ENCODE measurements at places on chromosomes 11 and 22.

- DNase-seq: no peak
Measured at GRCh38 chr11:128500493-128500892, 86.9 kb downstream of the ETS1 start.

GRCh38 chr11:17607591-17608570 is 60.8 kb downstream of the OTOG start:
- DNase-seq: no peak

DNA sequence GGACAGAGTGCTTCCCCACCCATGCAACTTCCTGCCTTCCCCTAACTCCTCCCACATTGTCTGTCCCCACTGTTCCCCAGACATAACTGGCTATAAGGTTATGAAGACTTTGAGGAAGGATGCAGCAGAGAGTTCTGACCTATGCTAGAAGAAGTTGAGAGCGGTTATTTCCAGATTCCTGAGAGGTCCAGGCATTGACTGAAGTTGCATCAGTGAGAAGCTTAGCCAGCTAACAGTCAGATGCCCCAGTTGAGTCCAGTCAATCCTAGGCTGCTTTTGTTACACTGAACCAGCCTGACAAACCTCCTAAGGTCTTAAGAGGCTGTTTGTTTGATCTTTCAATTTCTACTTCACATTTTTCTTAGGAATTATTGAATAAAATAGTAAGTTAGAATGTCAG is 937.9 kb upstream of the CCDC90B start:
- DNase-seq: no peak

GRCh38 chr11:2132874-2133240 is 6.3 kb downstream of the IGF2 start:
- no peak for DNase-seq

DNA sequence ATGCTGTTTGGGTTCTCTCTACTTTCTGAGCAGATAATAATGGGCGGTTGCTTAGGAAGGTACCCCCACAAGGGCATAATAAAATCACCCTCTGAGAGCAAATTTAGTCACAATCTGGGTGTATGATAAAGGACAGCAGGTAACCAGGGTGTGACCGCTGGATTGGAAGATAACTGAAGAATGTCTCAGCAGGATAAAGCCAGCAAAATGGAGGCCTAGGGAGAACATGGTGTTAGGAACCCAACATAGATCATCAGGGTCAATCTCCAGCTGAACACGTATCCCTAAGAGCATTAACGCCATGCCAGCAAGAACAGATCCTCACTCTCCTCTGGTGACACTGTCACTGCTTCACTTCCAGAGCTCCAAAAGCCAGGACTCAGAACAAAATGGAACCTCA is 64.5 kb upstream of the SCUBE2 start:
- DNase-seq: no peak
